ENCODE measurements at places on chromosomes 7 and 10.

DNA sequence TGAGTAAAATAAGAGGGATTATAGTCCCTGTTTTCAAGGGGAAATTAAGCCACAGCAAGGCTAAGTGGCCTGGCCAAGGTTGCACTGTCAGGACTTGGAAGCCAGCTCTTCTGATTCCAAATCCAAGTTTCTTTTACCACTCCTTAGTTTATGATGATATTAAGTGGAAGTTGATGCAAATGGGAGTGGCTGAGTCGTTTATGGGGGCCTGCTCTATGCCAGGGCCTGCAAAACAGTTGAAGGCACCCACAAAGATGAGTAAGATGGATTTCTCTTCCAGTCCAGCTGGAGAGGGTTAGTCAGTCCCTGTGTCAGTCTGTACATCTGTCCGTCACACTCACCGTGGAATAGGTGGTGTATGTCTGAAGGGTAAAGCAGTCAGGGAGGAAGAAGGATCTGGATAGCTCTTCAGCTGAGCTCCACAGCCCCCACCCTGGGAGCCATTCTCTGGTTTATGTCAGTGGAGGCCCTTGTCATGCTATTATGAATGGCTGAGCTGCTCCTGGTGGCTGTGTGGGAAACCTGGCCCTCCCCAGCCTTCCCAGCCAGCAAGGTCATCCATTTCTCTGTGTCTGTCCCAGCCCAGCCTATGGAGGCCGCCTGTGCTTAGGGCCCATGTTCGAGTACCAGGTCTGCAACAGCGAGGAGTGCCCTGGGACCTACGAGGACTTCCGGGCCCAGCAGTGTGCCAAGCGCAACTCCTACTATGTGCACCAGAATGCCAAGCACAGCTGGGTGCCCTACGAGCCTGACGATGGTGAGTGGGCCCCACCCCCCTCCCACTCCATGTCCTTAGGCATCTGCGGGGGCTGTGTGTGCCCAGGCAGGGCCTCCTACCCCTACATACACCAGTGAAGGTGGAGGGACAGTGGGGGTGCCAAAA is 44.5 kb downstream of the TBATA start:
- no peak for DNase-seq

GRCh38 chr7:24779283-24779655 is 22.0 kb upstream of the GSDME start:
- no peak for DNase-seq

- DNase-seq = no peak
Observed at GRCh38 chr7:88735920-88736319, 23.6 kb upstream of the ZNF804B start.

- DNase-seq = no peak
Observed at GRCh38 chr7:78080241-78080640, 281.7 kb downstream of the PHTF2 start.

- DNase-seq = no peak
Observed at GRCh38 chr7:79494046-79494445, 40.6 kb upstream of the MAGI2 start.

DNA sequence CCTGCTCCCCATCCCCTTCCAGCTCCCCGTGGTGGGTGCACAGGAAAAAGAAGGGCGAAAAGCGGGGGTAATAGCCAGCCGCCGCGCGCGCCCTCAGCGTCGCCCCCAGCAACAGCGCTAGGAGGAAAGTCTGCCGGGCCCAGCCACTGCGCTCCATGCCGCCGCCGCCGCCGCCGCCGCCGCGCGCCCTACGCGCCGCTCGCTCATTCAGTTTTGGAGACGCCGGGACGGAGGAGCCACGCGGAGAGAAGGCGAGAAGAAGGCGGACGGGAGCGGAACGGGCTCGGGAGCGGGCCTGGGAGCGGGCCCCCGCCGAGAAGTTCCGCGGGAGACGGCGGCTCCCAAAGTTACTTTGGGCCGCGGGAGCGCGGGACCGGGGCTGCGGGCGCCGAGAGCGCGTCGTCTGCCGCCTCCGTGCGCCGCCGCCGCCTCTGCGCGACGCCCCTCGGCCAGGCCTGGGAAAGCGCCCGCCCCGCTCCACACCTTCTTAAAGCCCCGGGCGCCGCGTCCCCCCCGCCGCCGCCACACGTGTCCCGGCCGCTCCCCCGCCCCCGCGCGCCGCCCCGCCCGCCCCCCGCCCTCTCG is at the start of gene RELN:
Gene RELN (minus strand): TSS at position 459 of the 585 bp plus-strand sequence. CDS start 302 bp downstream, at position 157.
- peak; percentile 31 for DNase-seq

GRCh38 chr7:28356619-28357018 is 55.7 kb upstream of the CREB5 start:
- no peak for DNase-seq

DNA sequence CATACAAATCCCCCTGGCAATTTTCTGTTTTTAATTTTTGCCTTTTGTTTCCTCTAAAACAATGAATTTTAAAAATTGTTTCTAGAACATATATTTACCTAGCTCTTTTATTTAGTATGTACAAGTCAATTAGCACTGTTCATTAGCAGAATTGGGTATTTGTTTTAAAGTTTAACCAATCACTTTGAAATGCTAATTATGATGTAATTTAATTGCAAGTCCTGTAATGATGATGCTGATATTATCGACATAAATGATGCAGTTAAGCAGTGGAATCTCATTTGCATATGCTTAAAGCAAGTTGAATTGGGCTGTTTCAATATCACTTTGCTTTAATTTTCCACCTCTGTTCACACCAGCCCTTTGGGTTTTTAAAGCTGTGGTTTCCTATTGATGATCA is 2.7 kb downstream of the FOXP2 start:
- no peak for DNase-seq

GRCh38 chr7:94247970-94248369 is 146.7 kb upstream of the COL1A2 start:
- no peak for DNase-seq

- DNase-seq = no peak
Observed at GRCh38 chr7:21624320-21624719, 81.5 kb downstream of the DNAH11 start.

GRCh38 chr10:132162590-132163277 is 24.0 kb upstream of the DPYSL4 start:
- no peak for DNase-seq

- no peak for DNase-seq
Observed at GRCh38 chr10:110597476-110597875, 30.0 kb downstream of the SMC3 start.

DNA sequence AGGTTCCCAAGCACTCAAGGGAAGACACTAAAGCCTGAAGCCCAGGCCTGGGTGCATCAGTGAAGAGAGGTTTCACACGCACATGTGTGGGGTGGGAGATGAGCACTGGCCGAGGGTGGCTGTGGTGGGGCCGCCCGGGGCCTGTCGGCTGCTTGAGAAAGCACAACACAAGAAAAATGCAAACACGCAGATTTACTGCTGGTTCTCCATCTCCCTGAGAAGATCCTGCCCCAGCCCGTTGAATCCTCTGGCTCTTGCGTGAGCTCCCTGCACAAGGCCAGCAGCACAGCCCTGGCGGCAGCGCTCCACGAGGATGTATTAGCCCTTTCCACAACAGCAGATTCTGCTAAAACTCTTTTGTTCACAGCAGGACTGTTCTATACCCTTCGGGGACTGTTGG is 6.2 kb downstream of the ZNF511 start:
- DNase-seq = no peak

DNA sequence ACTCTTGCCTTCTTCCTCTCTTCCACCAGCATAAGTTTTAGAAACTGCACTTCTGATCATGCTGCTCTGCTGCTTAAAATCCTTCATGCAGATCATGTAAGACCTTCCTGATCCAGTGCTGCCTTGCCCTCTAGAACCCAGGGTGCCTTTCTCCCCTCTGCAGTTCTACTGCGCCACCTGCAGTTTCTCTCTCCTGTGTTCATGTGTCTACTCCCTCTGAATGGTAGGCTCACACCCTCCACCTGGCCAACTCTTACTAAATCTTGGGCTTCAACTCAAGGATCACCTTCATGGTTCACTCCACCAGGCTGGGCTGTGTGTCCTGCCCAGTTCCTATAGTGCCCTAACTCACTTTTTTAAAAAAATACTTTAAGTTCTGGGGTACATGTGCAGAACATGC is 174.6 kb upstream of the ITGB1 start:
- no peak for DNase-seq

DNA sequence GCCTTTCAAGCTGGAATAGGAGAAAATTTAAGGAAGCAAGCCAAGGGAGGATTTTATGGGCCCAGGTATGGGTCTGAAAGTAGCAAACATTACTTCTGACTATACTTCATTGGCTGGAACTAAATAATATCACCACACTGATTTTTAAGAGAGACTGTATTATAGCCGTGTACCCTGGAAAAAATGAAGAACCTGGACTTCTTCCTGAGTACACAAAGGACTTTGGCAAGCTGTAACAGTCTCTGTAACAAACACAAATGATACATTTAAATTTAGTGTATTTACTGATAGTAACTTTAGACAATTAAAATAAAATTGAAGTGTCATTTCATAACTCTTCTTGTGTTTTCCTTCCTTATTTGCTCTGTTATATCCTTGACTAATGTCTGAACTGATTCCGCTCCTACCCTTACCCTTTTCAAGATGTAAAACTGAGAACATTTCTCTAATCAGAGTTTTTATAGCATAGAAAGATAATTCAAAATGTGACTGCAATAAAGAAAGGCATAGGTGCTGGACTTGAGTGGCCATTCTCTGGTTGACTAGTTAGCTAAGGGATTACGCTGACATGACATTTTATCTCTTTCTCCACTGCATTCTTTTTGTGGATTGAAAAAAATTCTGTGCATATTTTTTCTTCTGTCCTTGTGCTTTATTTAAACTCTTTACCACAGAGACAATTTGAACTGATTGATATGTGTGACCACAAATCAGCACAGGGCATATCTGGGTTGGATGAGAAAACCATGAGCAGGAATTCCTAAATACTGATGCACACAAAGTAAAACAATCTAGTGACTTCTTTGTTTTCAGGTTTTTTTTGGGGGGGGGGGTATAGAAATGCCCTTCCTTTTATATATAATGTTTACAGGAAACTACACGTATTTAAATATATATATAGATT is 349.7 kb downstream of the MDFIC start:
- no peak for DNase-seq

DNA sequence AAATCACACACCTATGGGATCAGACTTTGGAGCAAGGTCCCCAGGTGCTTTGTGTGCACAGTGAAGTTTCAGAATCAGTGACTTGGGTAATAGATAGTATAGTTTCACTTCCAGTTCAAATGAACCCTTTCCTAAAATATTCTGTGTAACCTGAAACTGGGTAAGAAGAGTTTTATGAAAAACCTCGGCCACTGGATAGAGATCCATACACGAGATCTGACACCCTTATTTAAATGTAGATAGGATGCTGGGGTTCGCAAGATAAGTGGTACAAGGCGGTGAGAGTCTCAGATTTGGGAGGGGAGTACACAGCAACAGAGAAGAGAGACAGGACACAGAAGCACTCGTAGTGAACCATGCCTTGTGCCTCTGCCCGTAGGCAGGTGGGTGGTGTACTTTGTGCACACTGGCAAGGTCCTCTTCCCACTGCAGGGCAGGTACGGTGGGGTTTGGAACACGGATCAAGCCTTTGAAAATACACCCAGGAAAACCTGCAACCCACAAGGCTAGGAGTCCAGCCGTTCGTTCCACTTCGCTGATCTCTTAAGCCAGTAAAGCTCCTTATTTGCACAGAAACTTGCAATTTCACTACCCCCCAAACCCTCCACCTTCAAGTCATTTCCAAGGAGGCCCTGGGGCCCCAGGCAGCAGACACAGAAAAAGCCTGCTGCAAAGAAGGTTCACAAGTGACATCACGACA is 162.8 kb downstream of the USP6NL start:
- no peak for DNase-seq

- DNase-seq = no peak
Observed at GRCh38 chr7:155193716-155194115, 104.0 kb upstream of the INSIG1 start.

- DNase-seq = no peak
Observed at GRCh38 chr7:122055073-122055472, 89.0 kb downstream of the AASS start.

- no peak for DNase-seq
Observed at GRCh38 chr7:50558294-50559053, 6.7 kb downstream of the DDC start.

Measured in head of caudate nucleus (tissue), 42 donors.